ENCODE measurements at places on chromosomes 6 and 20.

DNA sequence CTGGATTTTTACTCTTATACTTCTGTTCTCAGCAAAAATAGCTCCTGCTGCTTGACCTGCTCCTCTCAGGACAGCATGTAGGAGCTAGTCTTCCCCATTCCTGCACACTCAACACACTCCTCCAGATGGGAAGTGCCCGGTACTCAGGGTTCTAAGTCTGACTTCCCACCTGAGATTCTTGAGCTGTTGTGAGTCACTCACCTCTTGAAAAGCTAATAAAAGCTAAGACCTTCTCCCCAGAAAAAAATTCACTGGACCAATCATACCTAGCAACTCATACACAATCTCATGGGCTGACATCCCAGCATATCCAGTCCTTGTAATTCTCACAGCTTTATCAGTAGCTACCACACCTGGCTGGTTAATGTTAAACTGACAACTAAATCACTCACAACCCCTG, 53.5 kb downstream of the TRPC4AP start:
- DNase-seq, result no peak

DNA sequence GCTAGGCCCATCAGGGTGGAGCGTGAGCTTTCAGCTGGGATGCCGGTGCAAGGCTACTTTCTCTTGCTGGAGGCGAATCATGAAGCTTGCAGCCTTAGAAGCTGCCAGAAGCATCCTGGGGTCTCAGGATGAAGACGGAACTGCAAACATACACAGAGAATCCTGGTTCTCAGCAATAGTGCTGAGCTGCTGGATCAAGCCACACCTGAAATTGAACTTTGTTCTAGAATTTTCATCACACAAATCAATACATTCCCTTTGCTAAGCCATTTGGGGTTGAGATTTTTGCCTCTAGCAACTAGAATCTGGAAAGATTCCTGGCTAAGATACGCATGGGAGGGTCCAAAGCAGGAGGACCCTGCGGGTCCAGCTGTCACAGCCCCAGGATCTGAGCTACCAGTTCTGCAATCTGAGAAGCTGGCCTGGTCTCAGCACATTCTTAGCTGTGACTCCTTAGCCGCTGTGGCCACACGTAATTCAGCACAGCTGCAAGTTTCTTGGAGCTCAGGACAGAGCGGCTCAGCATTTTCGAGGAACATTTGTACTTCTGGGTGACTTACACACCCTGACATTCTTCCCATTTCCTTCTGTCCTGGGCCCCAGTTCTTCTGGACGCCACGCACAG, 6.6 kb upstream of the ARFGAP1 start:
- DNase-seq, result no peak

- DNase-seq, result no peak
Observed at GRCh38 chr20:603116-603640, 6.9 kb downstream of the TCF15 start.

- DNase-seq, result no peak
Observed at GRCh38 chr6:170448751-170449630, 104.1 kb downstream of the PSMB1 start.

GRCh38 chr20:45094201-45094600, 6.7 kb downstream of the KCNS1 start:
- no peak for DNase-seq

GRCh38 chr6:116866281-116866871, 10.7 kb upstream of the RFX6 start:
- no peak for DNase-seq

GRCh38 chr6:13733178-13733887, 21.7 kb upstream of the RANBP9 start:
- no peak for DNase-seq

Measured in stimulated activated CD8-positive, alpha-beta memory T cell treated with anti-CD3 and anti-CD28 coated beads, Interleukin-4, amount 100 ng/mL, for 4 hours (primary cell).